Umbilical cord (tissue), 2 donors: ENCODE measurements at places on chromosomes 13 and 19.

DNA sequence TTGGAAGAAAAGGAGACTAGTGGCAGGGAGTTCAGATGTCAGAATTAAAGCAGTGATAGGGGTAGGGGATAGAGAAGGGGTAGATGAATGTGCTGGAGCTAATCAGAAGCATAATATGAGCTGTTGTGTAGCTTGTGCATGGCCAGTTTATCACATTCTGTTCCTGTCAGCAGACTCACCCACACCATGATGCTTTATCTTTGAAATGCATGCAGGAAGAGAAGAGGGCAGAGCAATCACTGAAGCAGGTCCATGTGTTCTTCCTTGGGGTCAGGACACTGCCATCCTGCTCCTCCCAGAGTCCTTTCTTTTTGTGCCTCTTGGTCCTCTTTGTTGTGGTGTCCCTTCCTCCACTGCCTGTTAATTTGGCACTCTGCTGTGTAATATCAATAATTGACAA lies 5.8 kb downstream of the CHAMP1 start:
- DNase-seq, result no peak

DNA sequence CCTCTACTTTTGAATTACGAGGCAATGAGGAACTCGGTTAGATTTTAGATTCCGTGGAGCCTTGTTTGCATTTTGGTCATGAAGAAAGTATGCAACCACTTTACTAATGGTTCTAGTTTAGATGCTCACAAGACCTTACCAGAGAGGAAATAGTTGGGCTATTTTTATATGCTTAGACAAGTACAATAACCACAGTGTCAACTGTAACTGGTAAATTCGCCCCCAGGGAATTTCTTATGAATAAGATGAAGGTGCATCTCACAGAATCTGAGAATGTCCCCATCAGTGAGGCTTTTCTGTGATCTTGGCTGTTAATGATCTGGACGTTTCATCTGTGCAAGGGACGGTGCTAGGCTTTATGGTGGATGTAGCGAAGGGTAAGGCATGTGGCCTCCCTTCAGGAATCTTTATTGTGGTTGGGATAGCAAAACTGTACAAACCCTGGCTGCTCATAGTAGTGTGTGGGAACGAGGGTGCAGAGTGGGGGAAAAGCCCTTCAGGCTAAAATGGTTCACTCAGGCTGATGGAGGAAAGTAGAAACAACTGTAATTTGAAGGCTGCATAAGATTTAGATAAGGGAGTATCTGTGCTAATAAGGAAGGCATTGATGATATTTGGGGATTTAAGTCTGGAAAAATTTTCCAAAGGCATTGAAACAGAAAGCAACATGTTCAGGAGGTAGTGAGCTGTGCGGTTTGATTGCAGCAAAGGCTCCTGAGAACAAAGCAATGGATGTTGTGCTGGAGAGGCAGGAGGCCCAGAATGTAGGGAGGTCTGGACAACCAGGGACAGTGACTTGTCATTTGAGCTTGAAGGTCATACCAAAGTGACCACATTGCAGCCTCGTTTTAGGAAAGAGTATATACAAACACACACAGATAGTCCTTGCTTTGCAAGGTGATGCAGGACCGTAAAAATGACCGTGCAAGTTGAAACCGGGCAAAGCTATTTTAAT lies 28.4 kb downstream of the UBAC2 start:
- DNase-seq, result peak; percentile 27

DNA sequence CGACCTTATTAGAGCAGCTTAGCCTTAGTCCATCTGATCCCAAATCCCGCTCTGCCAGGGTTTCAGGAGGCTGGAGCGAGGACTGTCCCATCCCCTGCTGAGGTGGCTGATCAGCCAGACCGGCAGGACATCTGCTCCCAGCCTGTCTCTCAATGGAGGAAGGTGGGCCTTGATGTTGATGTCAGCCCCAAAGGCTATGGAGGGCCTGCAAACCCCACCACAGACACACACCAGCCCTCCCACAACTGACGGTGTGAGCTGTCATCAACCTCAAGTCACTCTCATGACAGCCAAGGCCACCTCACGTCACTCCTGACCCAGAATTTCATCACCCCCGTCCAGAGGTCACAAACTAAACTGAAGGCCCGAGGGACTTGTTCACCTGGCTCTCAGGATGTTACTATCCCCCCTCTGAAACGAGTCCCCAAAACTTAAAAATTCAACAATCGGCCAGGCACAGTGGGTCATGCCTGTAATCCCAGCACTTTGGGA lies 25.5 kb downstream of the RHPN2 start:
- DNase-seq, result no peak

GRCh38 chr13:40115426-40115825 lies 460.0 kb downstream of the COG6 start:
- peak; percentile 77 for DNase-seq

DNA sequence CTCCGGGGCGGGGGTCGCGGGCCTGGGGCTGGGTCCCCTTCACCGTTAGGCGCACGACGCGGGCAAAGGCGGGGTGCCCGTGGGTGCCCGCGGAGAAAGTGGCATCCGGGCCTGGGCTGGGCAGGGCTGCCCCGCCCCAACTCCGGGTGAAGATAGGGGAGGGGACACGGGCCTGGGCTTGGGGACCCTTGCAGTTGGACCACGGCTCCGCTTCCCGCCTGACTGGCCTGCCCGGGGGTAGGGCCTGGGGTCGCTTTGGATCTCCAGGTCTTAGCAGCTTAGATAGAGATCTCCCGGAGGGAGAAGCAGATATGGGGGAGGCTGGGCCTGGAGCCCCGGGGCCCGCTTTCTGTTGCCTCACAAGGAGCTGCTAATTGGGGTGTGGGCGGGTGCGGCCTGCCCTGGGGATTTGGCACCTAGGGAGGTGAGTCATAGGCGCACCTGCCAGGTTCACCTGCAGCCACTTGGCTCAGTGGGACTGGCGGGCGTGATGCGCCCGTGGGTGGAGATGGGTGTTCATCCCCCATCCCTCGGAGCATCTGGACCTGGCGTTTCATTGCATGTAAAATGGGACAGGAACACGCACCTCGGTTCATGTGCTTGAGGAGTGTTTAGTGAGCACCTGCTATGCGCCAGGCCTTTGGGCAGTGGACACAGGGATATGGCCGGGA lies 585 bp downstream of the MAP1S start:
- no peak for DNase-seq

DNA sequence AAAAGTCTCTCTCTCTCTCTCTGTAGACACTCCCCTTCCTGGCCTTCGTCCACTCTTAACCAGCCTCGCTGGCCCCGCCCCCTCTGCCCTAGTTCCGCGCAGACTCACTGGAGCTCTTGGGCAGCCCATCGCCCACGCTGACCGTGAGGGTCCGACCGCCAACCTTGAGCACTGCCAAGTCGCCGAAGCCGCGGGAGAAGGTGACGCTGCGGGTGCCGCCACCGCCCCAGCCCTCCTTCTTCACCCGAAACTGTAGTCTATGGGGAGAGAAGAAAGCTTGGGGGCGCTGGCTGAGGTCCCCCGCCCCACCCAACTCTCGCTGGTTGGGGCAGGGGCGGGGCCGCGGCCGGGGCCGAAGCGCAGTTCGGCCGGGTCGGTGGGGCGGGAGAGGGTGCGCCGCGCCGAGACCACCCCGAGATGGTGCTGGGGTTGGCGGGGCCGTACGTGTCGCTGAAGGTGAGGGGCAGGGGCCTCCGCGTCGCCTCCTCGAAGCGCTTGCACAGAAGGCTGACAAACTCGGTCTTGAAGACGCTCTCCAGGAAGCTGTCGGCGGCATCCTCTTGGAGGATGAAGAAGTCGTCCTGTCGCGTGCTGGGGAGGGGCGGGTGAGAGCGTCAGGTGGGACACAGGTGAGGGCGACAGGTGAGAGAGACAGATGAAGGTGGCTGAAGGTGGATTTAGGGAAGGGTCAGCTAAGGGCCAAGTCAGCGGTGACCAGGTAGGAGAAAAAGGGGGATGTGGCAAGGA lies 12.6 kb upstream of the ZNF414 start:
- DNase-seq, result peak; percentile 96

DNA sequence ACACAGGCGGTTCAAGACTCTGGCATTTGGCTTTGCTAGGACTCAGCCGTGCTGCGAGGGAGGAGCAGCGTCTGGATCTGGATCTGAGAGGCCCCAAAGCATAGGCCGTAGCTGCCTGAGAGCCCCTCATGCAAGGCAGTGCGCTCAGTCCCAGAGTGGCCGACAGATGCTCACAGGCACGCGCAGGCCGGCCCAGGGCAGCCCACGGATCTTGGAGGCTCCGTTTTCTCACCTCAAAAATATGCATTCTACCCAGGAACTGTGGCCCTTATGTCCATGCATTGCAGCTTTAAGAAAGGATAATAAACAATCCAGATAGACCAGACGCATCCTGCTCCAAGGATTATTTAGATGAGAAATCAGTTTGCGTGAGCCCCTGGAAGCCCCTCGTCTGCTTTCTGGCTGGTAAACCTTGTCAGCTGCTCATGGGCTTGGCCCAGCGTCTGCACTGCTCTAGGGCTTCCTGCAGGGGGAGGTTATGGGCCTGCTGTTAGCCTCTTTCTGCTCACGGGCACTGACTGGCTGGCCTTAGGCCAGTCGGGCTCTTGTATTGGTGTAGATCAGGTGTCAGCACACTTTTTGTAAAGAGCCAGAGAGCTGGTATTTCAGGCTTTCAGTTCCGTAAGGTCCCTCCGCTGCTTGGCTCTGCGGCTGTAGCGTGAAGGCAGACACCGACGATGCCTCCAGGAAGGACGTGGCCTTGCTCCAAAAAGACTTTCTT lies 24.2 kb downstream of the TEX29 start:
- DNase-seq, result peak; percentile 89

DNA sequence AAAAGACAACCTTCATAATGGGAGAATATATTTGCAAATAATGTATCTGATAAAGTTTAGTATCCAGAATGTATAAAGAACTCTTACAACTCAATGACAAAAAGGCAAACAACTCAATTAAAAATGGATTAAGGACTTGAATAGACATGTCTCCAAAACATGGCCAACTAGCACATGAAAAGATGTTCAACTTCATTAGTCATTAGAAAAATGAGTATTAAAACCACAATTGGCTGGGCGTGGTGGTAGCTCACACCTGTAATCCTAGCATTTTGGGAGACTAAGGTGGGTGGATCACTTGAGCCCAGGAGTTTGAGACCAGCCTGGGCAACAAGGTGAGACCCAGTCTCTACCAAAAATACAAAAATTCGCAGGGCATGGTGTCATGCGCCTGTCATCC lies 18.8 kb upstream of the ZMYM5 start:
- DNase-seq, result no peak

DNA sequence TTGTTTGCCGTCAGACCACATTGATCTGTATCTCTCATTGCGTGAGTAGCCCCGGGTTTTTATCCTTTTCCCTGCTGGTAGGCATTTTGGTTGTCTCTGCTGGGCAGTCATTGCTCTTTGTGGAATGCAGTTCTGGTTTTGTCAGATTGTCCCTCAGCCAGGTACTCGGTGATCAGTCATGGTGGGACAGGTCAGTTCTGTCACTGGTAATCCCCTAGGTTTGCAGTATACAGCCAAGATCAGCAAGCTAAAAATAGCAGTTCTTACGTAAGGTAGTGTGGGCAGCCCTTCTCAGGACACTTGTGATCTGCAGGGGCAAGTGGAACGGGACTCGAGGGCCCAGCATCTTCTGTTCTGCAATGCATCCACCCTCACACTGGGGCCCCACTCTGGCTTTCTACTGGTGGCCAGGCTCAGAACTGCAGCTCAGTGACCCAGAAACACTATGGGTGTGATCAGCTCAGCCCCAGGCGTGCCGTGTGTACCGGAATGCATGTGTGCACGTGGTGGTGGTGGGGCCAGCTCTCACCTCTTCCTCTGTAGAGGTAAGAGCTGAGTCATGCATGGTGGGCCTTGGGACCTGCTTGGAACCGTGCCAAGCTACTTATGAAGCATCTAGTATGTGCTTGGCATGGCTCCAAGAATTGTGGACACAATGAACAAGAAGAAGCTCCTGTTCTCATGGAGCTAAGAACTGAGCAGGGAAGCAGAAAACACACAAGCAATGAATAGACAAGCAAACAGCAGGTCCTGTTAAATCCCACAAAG lies 6.3 kb downstream of the PLEKHF1 start:
- DNase-seq, result peak; percentile 63

GRCh38 chr13:75541287-75541686 lies 3.6 kb upstream of the COMMD6 start:
- DNase-seq, result peak; percentile 40

DNA sequence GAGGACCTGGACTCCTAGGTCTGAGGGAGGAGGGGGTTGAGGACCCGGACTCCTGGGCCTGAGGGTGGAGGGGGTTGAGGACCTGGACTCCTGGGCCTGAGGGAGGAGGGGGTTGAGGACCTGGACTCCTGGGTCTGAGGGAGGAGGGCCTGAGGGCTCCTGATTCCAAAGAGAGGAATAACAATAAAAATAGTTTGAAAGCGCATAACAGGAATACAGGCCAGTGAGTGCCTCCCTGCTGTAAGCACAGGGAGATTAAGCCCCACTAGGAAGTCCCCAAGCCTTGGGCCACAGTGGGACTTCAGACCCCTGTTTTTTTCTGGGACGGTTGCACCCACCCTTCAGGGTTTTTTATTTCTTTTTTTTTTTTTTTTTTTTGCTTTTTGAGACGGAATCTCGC lies 1.2 kb upstream of the SBK2 start:
- no peak for DNase-seq

DNA sequence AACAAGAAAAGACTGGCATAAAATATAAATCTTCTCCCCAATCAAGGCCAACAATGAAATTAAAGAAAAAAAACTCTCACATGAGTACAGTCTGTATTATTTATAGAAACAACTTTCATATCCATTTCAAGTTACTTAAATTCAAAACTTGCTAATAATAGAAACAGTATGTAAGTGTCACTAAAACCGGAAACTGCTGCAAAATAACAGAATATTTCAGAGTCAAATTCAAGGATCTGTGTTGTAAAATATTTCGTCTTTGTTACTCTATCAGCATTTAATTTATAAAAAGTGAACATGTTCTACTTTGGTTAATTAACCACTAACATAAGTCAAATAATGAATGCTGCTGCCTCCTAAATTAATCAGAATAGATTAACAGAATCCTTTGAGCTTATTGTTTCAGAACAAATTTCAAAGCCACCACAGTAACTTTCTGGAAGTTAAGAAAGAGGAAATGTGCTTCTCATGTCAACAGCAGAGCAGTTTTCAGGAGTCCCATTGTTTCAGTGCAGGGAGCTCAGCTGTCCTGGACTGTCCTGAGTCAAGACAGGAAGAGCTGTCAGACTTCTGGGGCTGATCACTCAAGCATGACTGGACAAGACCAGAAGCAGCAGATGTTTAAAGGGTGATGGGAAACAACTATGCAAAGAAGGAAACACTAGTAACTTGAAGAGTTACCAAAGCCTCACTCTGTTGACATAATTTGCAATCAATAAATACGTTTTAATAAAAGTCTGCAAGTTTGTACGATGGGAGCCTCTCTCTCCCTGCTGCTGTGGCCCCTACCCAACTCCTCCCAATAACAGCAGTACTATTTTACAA lies 76.9 kb downstream of the FOXO1 start:
- DNase-seq, result peak; percentile 61

DNA sequence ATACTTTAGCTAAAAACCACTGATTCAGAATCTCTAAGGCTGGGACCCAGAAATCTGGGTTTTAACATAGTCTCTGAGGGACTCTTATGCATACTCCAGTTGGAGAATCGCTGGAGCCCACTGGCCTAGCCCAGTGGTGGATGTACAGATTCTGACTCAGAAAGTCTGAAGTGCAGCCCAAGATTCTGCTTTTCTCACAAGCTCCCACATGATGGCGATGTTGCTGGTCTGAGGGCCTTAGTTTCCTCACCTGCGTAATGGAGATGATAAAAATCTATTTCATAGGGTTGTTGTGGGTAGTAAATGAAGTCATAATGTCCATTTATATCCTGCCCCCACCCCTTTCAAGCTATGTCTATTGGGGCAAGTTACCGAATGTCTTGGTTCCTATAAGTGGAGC lies 7.7 kb upstream of the CDADC1 start:
- no peak for DNase-seq

- DNase-seq, result no peak
Measured at GRCh38 chr13:26618726-26619125, 61.2 kb downstream of the WASF3 start.
